ENCODE measurements at places on chromosomes 1 and 21.

DNA sequence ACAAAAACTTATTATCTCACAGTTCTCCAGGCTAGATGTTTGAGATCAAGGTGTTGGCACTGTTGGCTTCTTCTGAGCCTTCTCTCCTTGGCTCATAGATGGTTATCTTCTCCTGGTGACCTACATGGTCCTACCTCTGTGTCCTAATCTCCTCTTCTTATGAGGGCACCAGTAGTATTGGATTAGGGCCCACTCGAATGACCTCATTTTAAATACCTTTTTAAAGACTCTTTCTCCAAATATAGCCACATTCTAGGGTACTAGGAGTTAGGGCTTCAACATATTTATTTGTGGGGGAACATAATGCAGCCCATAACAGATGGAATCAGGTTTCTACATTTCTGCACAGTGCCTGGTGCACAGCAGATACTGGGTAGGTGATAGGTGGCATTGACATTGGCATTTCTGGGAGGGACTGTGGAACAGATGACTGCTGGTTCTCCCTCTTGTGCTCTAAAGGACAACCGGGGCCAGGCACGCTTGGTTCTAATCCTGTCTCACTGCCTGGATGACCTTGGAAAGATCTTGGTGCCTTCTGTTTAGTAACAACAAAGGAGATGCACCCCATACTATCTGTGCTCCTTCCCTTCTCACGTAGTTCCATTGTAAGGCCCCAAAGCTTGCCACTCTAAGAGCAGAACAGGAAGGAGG is 140.3 kb downstream of the PLPP3 start:
- DNase-seq = no peak

- no peak for DNase-seq
Observed at GRCh38 chr1:245301162-245301580, 146.4 kb downstream of the KIF26B start.

GRCh38 chr1:85330214-85330631 is 53.8 kb upstream of the BCL10 start:
- no peak for DNase-seq

DNA sequence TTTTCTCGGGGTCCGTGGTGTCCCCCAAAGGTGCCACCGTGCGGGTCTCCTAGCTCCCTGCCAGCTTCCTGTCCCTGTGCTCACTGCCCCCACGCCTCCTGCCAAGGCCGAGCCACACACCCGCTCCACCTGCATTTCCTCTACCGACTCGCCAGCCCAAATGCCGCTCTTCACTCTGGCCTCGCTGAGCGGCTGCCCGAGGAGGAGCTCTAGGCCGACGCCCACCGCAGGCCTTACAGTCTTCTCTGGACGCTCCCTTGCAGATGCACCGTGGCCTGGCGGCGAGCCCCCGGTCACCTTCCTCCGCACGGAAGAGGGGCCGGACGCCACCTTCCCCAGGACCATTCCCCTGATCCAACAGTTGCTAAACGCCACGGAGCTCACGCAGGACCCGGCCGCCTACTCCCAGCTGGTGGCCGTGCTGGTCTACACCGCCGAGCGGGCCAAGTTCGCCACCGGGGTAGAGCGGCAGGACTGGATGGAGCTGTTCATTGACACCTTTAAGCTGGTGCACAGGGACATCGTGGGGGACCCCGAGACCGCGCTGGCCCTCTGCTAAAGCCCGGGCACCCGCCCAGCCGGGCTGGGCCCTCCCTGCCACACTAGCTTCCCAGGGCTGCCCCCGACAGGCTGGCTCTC is 26.3 kb downstream of the FTCD start:
- no peak for DNase-seq

DNA sequence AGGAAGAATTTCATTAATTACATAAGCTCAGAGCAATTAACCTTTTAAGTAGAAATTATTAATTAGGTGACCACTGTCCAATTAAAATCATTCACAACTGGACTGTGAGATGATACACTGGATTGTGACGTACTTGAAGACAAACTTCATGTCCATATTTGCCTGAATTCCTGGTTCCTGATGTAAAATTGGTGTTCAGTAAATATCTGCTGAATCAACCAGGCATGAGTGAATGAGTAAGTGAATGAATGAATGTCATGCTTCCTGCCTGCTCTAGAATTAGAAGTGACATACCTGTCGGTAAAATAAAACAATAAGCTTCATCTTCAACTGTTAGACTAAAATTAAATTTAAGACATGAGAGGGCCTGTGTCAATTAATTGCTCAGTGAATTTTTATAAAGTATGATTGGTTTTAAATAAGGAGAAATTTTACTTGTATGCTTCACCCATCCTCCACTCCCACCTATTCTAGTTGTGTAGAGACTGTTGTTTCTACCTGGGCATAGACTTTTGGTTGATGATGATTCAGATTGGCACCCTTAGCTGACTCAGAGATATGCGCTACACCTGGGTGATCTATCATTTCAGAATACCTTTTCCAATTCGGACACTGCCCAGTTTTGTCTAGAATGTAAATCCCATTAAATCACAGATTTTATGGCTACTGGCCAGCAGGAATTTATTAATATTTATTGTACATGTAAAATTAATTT is 56.9 kb upstream of the PTGS2 start:
- DNase-seq = no peak
